ENCODE measurements at places on chromosomes 7 and 10. TPM values are rescaled to one million over a fixed set of nuclear protein-coding genes. Genes with fewer than 3 reads are reported as not detected.

Gene NPSR1
- total RNA-seq = not detected

- no peak for DNase-seq
Measured at GRCh38 chr10:62466590-62466989, 92.4 kb downstream of the ZNF365 start.

DNA sequence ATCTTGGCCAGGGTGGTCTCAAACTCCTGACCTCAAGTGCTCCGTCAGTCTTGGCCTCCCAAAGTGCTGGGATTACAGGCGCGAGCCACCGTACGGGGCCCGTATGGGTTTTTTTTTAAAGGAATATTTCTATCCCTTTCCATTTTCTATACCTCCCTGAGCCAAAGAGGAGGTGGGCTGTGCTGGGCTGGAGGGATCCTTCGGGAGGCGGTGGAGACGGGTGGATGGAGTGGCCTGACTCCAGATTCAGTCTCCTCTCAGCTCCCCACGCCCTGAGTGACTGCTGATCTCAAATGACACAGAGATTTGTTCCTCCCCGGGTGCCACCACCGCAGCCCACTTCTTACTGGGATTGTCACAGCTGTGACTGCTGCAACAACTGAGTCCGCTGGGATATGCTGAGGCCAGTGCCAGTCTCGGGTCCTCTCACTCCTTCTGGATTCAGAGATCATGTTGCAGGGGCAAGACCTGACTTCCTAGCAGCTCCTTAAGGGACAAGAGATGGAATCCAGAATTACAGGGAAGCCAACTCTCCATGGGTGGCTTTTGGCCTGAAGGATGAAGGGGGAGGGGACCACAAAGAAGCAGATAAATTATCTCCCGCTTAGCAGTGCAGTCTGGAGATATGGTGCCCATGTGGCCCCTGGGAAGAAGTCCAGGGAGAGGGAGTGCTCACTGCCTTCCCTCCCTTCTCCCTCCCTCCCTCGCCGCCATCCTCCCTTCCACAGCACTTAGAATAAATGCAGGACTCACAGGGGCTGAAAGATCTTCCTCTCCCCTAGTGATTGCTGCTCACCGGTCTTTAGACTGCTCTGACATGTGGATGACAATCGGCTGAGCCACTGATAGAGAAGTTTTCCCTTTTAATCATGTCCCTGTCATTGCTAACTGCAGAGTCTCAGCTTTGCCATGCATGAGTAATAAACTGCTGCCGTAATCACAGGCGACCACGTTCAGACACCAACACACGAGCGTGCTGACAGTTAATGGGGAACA, 14.3 kb downstream of the GALNT17 start:
- DNase-seq = no peak

DNA sequence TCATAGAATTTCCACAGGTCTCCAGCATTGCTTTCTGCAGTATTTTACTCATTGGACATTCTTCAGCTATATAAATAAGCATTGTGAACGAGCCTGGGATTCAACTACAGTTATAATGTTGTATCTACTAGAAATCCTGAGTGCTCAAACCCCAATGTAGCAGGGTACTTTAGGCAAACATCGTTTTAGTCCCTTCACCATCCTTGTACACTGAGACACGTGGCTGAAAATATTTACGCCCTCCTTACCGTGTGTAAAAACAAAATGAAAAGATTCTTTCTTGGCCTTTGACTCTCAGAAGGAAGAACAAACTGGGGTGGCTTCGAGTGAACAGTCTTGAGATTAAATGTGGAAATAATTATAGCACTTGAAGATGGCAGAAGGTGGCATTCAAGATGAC, 25.2 kb downstream of the CDK6 start:
- no peak for DNase-seq

GRCh38 chr7:118511146-118511545, 286.6 kb downstream of the ANKRD7 start:
- peak; percentile 3 for DNase-seq

DNA sequence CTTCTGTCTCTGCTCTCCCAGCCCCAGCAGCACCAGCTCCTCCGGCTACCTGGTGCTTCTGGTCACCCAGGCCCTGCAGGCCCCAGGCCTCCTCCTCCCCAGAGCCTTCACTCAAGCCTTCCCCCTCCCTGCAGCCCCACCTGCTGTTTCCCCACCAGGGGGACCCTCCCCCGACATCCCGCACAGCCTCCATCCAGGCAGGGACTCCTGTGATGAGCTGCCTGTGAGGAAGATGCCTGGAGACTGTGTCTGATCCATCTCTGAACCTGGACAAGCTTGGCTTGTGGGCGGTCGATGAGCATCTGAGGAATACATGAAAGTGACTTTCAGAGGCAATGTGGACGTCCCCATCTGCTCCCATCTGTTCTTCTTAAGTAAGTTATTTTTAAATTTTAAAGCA, 45.0 kb downstream of the RAMP3 start:
- no peak for DNase-seq
